Activated T-helper 1 cell treated with Interleukin-2 at 50 U/mL for 16 hours (primary cell): ENCODE measurements at places on chromosomes 5 and 9.
A peak's percentile ranks its signal among the peaks of the same experiment; 100 is the strongest.

DNA sequence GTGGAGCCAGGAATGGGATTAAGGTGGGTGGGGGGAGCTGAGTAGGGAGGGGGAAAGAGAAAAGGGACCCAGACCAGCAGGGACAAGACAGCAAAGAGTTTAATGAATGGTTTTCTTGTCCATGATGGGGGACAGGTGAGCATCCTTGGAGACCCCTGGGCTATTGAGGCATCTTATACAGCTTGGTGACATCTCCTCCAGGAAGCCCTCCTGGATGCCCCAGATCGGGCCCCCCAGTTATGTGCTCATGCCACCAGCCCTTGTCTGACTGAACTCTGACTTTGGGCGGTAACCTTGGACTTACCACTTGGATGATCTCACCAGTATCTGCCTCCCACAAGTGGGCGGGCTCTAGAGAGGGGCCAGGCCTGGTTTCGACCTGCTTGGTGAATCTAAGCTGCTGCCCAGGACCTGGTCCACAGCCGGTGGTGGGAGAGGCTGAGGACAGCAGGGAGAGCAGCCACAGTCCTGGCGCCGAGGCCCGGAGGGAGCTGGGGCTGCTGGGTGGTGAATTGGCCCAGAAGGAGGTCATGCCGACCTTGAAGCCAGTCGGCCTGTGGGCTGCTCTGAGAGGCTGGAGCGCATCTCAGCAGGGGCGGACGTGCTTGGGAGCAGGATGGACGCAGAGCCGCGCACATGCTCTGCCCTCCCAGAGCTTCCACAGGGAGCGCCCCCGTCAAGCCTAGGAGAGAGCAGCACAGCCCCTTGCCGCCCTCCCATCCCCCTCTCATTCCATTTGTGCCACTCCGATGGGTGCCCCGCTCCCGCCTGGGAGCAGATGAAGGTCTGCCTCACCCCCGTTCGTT is 36.2 kb downstream of the UNC5A start:
- no peak for DNase-seq

GRCh38 chr5:171387970-171388815 is 544 bp downstream of the NPM1 start:
- DNase-seq = peak; percentile 69

GRCh38 chr9:71830153-71830552 is 61.8 kb upstream of the CEMIP2 start:
- no peak for DNase-seq

DNA sequence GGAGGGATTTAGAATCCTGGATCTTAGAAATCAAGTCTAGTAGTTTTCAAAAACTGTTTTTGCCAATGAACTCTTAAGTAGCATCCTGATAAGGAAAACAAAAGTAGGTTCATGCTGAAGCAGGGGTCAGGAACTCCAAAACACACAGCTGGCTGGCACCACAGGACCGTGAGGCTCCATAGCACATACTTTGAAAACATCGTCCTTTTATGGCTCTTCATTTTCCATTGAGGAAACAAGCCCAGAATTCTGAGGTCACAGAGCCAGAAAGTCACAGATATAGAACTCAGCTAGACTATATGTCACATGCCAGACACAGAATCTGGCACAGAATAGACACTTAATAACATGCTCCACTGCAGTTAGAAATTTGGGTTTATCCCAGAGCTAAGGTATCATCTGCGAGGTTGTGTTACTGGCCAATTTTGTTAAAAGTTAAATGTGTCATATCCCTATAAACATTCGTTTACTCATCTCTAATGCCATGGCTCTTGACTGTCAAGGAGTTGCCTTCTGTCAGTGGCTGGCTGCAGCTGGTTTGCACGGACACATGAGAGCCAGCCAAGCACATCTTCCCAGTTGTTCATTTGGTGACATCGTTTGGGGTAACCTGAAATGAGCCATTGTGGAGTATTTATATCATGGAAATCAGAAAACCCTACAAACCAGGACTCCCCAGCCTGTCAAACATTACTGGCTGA is 58.8 kb downstream of the FAM78A start:
- DNase-seq = no peak

DNA sequence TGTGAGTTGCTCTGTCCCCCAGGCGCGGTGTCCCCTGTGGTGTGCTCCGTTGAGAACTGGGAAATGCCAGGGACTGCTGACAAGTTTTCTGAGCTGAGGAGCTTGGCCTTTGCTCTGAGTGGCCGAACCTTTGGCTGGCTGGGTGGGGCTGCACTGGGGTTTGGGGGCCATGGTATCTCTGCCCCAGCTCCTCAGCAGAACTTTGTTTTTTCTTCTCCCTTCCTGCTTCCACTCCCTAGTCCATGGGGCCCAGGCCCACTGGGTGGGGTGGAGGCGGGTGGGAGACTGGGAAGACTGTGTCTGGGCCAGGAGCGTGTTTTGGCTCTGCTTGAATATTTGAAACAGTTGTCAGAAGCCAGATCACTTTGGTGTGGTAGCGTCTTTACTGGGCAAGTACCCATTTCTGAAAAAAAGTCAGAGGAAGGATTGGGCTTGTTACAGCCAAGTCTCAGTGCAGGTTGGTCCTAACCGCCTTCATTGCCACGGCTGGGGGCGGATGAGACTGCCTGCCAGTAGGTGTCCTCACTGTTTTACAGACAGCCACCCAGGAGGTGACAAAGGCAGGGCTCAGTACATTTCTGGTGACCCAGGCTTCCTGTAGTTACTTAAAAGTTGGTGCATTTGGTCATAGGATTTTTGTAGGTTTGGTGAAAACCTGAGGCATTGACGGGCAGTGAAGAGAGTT is 92.7 kb downstream of the DAB2IP start:
- no peak for DNase-seq

DNA sequence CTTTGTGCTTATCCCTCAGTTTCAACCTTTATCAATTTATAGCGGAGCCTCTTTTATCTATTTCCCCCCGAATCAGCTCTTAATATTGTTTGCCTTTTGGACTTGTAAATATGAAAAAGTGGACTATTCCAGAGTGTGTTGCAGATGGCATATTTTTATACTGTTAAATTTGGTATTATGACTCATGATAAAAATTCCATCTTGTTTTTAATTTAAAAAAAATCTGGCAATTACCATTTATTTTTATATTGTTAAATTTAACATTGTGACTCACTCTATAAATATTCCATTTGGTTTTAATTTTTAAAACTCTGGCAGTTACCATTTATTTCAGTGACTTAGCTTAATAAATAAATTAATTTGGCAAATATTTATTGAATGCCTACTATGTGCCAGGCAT is 37.5 kb downstream of the RBM27 start:
- DNase-seq = no peak
